Vagina (tissue), 2 donors: ENCODE measurements at places on chromosomes 13 and 19.

GRCh38 chr13:112877539-112877938, 91.5 kb upstream of the MCF2L start:
- H3K4me3 ChIP-seq, result no peak overlapping the region
- H3K27me3 ChIP-seq, result no peaks in the 10 kb centered on the region
- H3K36me3 ChIP-seq, result no peaks in the 10 kb centered on the region
- H3K4me1 ChIP-seq, result no peaks in the 10 kb centered on the region

DNA sequence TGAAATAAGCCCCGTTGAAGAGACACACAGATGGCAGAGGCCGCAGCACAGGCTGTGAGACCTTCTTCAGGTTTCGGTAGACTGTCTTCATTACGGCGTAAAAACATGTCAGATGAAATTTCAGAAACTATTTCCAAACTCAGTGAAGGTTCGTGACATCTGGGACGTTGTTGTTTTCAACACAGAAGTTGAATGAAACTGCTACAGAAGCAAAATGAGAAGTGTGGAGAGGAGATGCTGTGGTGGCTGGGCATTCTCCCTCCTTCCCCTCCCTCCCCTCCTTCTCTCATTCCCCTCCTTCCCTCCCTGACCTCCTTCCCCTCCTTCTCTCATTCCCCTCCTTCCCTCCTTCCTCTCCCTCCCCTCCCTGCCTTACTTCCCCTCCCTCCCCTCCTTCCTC, 113.6 kb downstream of the ATP11A start:
- H3K4me3 ChIP-seq, result no peak overlapping the region
- DNase-seq, result no peak
- no peaks in the 10 kb centered on the region for H3K36me3 ChIP-seq

GRCh38 chr19:13023656-13024055, 28.4 kb downstream of the NFIX start:
- no peaks in the 10 kb centered on the region for H3K27me3 ChIP-seq
- DNase-seq, result no peak
- no peaks in the 10 kb centered on the region for H3K36me3 ChIP-seq
- H3K4me1 ChIP-seq, result peaks cover 87% of the 10 kb centered on the region
- H3K27ac ChIP-seq, result peak overlapping the region; percentile 99

DNA sequence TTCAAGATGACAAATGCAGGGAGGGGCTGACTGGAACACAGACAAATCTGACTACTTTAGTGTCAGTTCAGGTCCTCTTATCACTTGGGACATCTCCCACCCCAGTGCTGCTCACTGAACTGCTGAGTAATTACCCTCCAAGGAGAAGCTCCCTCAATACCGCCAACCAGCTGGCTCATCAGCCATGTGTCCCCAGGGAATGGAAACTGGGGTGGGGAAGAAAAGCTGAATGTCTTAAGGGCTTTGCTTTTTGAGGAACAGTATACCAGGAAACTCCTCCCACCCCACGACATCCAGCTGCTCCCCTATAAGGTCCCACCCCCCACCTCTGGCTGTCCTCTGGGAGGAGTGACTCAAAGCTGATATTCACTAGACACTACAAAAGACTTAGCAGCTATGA, 2.0 kb downstream of the ZNF823 start:
- H3K36me3 ChIP-seq, result no peaks in the 10 kb centered on the region
- no peak overlapping the region for H3K4me3 ChIP-seq
- H3K27ac ChIP-seq, result no peak overlapping the region
- no peaks in the 10 kb centered on the region for H3K27me3 ChIP-seq

DNA sequence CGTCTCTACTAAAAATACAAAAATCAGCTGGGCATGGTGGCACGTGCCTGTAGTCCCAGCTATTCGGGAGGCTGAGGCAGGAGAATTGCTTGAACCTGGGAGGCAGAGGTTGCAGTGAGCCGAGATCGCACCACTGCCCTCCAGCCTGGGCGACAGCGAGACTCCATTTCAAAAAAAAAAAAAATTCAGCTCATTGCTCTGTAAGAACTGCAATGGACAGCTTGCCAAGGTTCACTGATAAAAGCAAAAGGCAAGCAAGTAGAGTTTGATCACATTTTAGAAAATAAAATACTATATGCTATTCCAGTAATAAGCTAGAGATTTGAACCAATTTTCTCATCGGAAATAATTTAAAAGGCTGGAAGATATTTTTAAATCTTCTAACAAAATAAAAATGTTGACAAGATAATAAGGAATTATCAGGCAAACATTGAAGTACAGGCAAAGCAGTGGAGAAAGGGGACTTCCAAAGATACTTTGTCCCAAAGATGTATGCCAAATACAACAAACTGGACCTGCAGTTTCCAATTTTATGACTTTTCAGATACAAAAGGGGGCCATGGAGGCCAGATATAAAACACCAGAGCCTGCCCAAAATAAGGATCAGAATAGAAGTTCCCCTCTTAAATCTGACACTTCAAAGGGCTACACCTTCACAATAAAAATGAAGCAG, 29.6 kb downstream of the SLC6A16 start:
- H3K36me3 ChIP-seq, result no peaks in the 10 kb centered on the region
- H3K4me3 ChIP-seq, result no peak overlapping the region
- H3K27me3 ChIP-seq, result no peaks in the 10 kb centered on the region
- DNase-seq, result no peak
- H3K27ac ChIP-seq, result no peak overlapping the region

GRCh38 chr19:4547303-4548237, 7.7 kb upstream of the LRG1 start:
- DNase-seq, result no peak
- H3K4me3 ChIP-seq, result no peak overlapping the region
- H3K36me3 ChIP-seq, result no peaks in the 10 kb centered on the region
